ENCODE measurements at places on chromosomes 7 and 10.

DNA sequence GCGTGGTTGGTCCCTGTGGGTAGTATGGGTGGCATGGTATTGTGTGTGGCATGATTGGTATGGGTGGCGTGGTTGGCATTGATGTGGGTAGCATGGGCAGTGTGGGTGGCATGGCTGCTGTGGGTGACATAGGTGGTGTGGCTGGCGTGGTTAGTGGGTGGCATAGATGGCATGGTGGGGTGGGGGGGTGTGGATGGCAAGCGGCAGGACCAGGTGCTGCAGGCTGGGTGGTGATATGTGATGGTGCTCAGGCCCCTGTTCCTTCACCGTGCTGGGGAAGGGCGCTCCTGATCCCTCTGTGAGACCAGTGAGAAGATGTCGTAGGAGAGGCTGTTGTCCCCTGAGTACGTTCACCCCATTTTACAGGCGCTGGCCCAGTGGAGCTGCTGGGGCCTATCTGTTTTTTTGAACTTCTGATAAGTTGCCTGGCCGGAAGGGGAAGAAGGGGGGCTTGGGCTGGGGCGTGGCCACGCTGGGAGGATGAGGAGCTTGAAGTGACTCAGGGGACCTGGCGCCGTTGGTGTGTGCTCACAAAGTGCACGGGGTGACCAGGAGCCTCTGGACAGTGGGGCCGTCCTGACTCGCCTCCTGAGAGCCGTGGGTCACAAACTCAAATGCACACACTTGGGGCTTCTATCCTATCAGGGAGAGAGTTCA is 17.5 kb downstream of the INPP5A start:
- no peak for DNase-seq

DNA sequence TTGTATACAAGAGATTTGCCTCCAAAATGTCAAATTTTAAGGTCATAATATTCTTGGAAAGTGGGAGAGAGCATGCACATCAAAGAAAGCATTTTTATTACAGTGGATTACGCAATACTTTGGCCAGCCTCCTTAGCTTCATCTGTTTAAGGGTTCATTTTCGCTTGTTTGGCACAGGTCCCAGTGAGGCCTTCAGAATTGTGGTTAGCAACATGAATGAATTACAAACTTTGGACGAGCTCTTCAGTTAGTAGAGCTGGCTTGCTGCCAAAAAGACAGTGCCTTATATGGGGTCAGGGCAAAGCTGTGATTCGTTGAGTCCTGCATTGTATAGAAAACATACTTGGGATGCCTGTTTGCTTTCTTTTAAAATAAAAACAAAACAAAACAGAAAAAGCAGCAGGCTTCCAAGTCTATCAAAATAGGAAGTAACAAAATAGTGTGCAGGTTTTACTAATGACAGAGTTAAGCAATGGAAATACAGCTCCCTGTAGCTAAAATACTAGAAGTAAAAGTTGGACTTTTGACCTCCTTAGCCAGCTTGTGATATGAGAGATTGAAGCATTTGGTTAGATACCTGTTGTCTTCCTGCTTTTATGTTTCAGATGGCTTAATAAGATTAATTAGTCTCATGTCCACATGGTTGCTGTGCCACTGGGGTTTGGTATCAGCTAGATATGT is 190.8 kb downstream of the MLLT10 start:
- DNase-seq: peak; percentile 99

- no peak for DNase-seq
Measured at GRCh38 chr10:24926557-24926956, 25.8 kb downstream of the PRTFDC1 start.

DNA sequence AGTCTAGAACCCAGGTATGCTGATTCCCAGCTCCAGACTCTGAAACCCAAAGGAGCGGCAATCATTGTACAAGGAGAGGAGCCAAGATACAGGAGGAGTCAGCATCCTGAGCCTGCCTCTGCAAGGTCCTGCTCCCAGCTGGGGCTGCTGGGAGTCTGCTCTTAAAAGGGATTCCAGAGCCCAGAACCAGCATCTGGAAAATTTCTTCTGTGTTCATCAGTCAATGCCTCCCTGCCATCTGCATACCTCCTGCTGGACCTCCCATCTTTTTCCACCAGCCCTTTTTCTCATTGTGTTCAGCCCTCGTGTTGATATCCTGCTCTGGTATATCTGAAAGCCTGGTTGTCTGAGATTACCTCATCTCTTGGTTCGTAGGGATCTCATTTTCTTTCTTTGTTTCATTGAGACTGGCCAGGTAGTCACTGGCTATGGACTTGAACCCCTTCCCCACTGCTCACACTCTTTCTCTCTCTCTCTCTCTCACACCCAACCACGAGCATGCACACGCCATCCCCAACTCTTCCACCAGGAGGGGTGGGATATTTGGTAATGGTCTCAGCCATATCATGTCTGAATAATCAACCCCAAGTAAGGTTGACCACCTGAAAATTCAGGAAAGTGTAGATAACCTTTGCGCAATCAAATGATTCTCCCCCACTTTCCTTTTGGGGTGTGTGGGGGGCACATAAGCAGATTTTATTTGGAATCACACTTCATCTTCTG is 608.8 kb downstream of the LRMDA start:
- no peak for DNase-seq

GRCh38 chr10:121860810-121861209 is 67.0 kb downstream of the ATE1 start:
- DNase-seq: no peak

DNA sequence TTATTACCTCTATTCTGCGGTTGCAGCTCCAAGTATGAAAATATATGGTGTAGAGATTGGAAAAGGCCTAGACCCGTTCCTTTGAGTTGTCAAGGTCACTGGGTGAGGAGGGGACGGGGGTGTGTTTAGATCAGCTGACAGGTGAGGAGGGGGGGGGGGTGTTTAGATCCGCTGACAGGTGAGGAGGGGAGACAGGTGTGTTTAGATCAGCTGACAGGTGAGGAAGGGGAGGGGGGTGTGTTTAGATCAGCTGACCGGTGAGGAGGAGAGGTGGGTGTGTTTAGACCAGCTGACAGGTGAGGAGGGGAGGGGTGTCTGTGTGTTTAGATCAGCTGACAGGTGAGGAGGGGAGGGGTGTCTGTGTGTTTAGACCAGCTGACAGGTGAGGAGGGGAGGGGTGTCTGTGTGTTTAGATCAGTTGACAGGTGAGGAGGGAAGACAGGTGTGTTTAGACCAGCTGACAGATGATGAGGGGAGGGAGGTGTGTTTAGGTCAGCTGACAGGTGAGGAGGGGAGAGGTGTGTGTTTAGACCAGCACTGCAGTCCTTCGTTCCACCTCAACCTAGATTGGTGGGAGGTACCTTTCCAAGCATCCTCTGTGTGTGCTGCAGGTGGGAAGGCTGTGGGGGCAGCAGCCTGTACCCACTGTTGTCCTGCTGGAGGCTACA is 655.0 kb upstream of the ADARB2 start:
- DNase-seq: no peak

DNA sequence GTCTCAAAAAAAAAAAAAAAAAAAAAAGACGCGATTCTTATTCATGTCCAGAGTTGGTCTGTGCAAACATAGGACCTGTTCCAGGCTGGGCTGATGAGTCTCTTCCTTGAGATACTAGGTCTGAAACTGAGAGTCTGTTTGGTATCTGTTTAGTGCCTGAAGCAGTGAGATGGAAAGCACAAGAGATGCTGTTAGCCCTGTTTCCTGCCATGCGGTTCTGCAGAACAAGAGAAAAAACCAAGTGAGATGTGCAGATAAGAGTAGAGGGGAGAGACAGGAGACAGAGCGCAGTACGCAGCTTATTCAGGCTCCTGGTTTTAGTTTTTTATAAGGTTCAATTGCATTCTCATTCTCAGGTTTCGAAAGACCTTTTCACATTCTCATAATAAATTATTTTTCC is 85.8 kb upstream of the PRKCQ start:
- DNase-seq: no peak

Measured in stromal cell of bone marrow (primary cell).